ENCODE measurements at places on chromosomes 2 and 18.

- DNase-seq, result peak; percentile 38
Observed at GRCh38 chr2:237967463-237967951, 693 bp downstream of the UBE2F start.

DNA sequence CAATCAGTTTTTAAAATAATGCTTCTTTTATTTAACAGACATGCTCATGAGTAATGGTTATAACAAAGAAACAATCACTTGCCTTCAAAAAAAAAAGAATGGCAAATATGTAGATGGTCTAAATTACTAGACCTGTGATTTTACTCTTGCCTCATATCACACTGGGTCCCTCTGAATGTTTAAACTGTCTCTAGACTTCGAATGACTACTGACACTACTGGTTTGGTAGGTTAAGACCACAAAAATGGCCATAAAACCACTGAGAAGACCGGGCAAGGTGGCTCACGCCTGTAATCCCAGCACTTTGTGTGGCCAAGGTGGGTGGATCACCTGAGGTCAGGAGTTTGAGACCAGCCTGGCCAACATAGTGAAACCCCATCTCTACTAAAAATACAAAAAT, 5.1 kb upstream of the SELENOI start:
- no peak for DNase-seq

DNA sequence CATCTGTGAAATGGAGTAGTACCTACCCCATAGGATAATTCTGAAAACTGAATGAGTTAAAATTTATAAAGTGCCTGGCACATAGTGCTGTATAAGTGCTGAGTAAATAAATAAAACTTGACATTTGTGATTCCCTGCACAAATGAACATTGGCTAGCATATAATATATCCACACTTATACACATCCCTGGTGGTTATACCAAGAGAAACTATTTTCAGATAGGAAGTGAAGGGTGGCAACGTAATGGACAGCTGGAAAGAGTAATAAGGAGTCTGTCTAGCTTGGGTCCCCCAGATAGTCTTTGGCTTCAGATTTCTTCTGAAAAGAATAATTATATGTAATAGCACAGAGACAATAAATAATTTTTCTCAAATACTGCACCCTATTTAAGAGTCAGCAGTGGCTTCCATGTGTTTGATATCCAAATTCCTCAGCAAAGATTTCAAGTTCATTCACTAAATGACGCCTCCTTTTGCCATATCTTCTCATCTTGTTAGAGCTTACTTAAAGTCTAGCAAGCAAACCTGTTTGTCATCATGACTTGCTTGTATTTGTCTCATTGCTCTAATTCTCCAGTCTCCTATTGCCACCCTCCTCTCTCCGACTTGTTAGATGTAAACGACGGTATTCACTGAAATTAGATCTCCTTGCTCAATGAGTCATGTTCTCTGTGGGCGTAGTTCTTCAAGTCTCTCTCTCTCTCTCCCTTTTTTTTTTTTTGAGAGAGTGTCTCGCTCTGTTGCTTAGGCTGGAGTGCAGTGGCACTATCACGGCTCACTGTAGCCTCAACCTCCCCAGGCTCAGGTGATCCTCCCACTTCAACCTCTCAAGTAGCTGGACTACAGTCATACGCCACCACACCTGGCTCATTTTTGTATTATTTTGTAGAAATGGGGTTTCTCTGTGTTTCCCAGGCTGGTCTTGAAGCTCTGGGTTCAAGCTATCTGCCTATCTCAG, 8.7 kb upstream of the ADGRF3 start:
- no peak for DNase-seq

GRCh38 chr2:50950996-50951395, 80.9 kb downstream of the NRXN1 start:
- no peak for DNase-seq

DNA sequence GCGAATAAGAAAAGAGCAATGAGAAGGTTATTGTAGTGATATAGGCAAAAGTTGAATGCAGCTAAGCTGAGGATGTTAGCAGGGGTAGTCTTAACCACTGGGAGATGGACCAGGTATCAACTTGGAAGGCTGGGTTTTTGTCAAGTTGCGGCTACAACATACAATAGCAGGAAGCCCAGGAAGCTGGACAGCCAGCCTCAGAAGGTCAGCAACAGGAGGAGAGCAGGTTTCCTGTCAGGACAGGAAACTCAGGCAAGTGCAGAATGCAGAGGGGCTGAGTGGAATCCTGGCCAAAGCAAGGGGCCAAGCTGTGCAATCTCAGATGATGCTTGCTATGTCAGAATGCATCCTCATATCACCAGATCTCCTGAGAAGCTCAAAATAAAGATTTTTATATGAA, 530.0 kb upstream of the ID2 start:
- DNase-seq, result no peak

DNA sequence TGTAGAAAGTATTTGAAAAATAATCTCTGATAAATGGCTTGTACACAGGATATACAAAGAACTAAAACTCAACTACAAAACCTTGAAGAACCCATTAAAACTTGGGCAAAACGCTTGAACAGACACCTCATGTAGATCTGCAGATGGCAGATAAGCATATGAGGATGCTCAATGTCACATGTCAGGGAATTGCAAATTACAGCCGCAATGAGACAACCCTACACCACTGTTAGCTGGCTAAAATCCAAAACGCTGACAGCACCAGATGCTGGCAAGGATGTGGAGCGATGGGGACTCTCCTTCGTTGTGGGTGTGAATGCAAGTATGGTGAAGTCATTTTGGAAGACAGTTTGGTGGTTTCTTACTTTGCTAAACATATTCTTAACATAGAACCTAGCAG, 53.7 kb downstream of the SNTG2 start:
- no peak for DNase-seq

DNA sequence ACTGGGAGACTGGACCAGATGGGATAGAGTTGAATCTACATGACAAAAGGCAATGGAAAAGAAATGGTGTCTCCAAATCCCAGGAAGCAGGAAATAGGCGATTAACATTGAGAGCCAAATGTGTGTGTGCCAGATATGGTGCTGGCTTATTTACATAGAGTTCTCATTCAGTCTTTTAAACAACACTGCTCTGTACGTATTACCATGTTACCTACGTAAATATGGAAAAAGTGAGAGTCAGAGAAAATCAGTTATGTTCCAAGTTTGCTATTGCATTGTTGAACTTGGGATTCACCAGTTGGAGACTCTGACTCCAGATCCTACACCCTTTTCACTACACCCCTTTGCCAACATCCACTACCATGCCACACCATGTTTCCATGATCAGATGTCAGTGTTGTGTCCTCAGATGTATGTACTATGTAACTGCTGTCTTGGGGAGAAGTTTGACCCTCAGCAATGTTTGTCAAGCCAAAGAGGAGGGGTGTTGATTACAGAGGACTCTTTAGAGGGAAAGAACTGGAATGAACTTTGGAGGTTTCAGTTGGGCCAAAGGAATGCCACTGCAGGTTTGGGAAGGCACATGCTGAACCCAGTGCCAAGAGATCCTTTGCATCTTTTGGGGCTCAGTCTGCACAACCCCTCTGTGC, 19.6 kb upstream of the GREB1 start:
- DNase-seq, result no peak

- no peak for DNase-seq
Observed at GRCh38 chr18:12121175-12122042, 27.8 kb downstream of the ANKRD62 start.

GRCh38 chr18:70428439-70428838, 139.6 kb downstream of the SOCS6 start:
- DNase-seq, result no peak

DNA sequence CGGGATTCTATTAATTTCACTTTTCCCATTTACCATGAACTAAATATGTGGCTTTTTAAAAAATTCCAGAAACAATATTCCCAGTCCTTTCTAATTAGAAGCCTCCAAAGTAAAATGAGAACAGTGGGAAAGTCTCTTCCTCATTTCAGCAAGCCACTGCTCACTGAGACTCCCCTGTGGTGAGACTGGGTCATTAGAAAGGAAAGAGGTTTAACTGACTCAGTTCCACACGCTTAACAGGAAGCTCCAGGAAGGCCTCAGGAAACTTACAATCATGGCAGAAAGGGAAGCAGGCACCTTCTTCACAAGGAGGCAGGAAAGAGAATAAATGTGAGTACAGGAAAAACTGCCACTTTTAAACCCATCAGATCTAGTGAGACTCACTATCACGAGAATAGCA, 258.9 kb upstream of the CHAC2 start:
- DNase-seq, result no peak

DNA sequence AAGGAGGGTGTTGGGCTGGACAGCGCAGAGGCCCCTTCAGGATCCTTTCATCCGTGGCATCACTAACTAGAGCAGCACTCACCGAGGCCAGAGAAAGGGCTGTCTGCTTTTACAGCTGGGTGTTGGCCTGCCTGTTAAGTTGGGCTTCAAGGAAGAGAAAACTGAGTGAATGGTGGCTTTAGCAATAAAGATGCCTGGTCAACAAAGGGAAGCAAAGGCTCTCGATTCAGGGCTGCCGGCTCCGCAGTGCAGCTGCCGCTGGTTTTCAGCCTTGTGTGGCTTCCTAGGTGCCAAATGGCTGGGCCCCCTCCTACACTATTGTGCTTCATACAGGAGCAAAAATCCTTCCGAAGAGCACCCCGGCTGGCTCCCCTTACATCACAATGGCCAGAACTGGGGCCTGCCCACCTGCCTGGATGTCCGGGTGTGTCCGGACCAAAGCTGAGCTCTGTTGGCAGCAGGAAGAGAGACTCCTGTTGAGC, 61.0 kb upstream of the GPR45 start:
- DNase-seq, result no peak

GRCh38 chr18:58413667-58414628, 214.9 kb downstream of the ALPK2 start:
- DNase-seq, result no peak

GRCh38 chr2:176561706-176562105, 292.5 kb downstream of the MTX2 start:
- DNase-seq, result no peak

GRCh38 chr18:23565916-23566547, 20.3 kb downstream of the NPC1 start:
- no peak for DNase-seq

DNA sequence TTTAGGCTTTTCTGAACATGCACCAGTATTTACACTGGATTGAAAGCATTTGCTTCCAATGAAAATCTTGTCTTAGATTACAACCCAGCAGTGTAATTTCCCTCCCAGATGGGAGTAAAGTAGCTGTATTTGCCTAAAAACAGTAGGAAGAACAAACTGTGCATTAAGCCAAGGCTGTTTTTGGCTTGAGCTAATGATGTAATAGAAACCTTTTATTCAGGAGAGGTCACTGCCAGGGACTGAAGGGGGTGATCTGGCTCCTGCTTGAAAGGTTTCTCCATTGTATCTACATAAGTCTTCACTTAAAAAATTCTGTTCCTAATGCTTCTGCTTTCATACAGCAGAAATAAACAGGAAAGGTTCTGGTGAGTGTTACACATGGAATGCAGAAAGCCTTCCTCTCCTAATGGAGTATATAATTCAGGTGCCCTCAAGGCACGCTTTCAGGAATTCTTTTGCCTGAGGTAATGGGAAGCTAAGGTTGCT, 74.4 kb downstream of the MEIS1 start:
- no peak for DNase-seq

DNA sequence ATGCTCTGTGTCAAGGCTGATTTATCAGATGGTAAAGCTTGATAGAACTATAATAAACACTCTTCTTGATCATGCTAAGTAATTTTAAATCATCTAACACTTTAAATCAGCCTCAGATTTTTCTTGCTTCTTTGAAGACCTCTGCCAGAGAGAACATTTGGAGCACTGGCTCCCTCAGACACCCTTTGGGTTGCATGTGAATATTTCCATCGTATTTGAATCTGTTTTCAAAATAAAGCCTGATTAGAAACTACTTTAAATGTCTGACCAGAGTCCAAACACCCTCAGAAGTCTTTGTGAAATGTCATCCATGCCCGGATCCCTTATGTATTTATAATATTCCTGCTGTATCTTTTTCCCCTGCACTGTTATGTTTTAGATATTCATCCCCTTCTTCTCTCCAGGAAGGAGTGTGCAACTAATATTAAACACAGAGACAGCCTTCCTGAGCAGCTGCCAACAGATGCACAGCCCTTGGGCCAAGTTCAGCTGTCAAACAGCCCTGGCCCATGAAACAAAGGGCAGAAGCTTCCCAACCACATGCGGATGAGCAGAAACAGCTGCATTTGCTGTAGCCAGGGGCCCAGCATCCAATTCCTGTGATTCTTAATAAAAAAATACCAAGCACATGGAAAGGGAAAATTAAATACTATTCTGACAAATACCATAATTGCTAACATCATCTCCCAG, 46.5 kb downstream of the DPP10 start:
- no peak for DNase-seq

DNA sequence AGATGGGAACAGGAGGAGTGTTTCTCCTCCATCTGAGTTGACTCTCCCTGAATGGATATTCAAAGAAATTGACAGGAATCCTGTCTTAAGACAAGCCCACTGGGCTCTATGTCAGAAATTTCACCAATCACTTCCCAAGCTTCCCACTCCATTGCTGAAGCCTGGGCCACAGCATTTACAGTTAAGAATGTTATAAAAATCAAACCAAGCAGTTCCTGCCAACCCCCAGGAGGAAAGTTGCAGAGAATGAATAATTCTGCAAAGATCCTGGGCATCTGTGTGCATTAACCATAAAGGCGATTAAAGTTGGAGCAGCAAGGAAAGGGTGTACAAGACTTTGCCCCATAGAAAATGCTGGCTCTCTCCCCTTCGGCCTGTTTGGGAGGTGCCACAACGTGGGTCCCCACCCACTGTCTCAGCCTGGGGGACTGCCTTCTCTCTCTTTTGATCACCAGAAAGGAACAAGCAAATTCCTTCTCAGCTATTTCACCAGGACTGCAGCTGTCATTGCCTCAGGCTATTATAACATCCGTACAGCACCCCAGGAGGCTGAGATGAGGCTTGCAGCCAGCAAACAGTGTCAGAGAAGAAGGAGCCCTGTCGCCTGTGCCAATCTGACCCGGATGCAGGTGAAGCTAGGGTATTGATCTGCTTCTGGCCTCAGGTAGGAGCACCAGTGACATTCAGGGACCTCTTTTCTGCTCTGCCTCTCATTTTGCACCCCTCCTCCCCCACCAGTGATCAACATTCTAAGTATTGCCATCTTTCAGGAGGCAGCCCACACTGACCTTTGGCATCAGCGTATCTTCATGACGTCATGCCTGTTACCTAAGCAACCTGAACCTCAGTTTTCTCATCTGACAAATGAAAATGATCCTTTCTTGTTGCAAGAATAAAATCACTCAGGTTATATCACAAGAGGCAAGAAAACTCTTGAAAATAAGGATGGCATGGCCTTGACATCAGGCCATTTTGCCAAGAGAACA, 219.0 kb downstream of the SH3BP4 start:
- DNase-seq, result no peak

- DNase-seq, result peak; percentile 61
Observed at GRCh38 chr2:126656431-126657147, 631 bp downstream of the GYPC start.

- DNase-seq, result no peak
Observed at GRCh38 chr2:207202645-207203044, 36.9 kb upstream of the KLF7 start.

- DNase-seq, result no peak
Observed at GRCh38 chr2:165953306-165953654, 296 bp downstream of the TTC21B start.

- no peak for DNase-seq
Observed at GRCh38 chr2:154623819-154624218, 74.7 kb upstream of the KCNJ3 start.

- no peak for DNase-seq
Observed at GRCh38 chr2:121184248-121184862, 100.6 kb downstream of the TFCP2L1 start.

Measured in stimulated activated CD8-positive, alpha-beta memory T cell treated with anti-CD3 and anti-CD28 coated beads, Interleukin-4, amount 100 ng/mL, for 48 hours (primary cell).